ENCODE measurements at places on chromosomes 7 and 10. TPM values are rescaled to one million over a fixed set of nuclear protein-coding genes. Genes with fewer than 3 reads are reported as not detected.
A peak's percentile ranks its signal among the peaks of the same experiment; 100 is the strongest.

BICC1 gene
- 0.11 TPM for polyA plus RNA-seq

GRCh38 chr10:126568809-126569385, 101.6 kb downstream of the C10orf90 start:
- no peak overlapping the region for H3K27ac ChIP-seq
- H3K36me3 ChIP-seq, result no peaks in the 10 kb centered on the region
- no peak for DNase-seq
- no peak overlapping the region for H3K4me3 ChIP-seq

NME8 gene
- polyA plus RNA-seq, result 4.7 TPM

GRCh38 chr10:29618341-29619171, 16.2 kb downstream of the SVIL start:
- peak overlapping the region; percentile 37 for H3K27ac ChIP-seq
- peaks cover 5% of the 10 kb centered on the region for H3K27me3 ChIP-seq
- DNase-seq, result no peak
- peaks cover 18% of the 10 kb centered on the region for H3K4me1 ChIP-seq
- peak overlapping the region; percentile 26 for H3K4me3 ChIP-seq

DBF4 gene
- 37.3 TPM for polyA plus RNA-seq

GRCh38 chr10:71558991-71559390, 160.6 kb downstream of the C10orf105 start:
- H3K27me3 ChIP-seq, result peaks cover 9% of the 10 kb centered on the region
- H3K36me3 ChIP-seq, result no peaks in the 10 kb centered on the region
- H3K27ac ChIP-seq, result no peak overlapping the region
- no peaks in the 10 kb centered on the region for H3K4me1 ChIP-seq
- DNase-seq, result no peak
- H3K4me3 ChIP-seq, result no peak overlapping the region

LRMDA gene
- 14.2 TPM for polyA plus RNA-seq

CTAGE6 gene
- polyA plus RNA-seq, result not detected

MYOF gene
- polyA plus RNA-seq, result not detected

- no peak for DNase-seq
- no peaks in the 10 kb centered on the region for H3K4me1 ChIP-seq
- H3K36me3 ChIP-seq, result no peaks in the 10 kb centered on the region
- H3K27ac ChIP-seq, result no peak overlapping the region
Measured at GRCh38 chr10:27620430-27621397, 116.6 kb downstream of the RAB18 start.

DNA sequence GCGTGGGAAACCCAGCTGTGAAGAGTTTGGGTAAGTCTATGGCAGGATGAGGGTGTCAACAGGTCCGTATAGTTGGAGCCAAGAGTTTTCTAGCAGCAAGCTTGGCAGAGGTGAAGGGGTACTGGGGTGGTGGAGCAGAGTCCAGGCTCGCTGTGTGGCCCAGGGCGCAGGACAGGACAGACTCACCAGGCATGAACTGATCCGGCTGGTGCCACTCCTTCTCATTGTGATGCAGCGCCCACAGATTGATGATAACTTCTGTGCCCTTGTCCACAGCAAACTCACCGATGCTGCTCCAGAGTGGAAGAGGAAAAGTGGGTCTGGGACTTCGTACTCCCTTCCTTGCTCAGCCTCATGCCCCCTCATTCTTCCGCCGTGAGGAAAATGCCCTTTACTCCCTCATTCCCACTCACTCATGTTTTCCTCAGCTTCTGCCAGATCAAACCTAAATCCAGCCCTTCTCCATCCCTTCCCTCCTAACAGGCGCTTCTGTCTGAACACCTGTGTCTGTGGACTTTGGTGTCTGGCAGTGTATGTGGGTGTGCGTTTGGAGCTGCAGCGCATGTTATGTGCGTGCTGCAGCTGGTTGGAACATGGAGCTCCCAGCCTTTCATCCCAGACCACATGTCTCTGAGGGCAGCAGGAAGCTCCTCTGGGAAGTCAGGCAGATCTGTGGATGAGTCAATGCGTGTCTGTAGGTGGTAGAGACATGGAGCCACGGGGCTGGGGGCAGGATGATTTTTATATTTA, 5.7 kb downstream of the CYP17A1 start:
- no peaks in the 10 kb centered on the region for H3K27me3 ChIP-seq
- H3K27ac ChIP-seq, result peak overlapping the region; percentile 29
- H3K4me3 ChIP-seq, result no peak overlapping the region
- no peaks in the 10 kb centered on the region for H3K4me1 ChIP-seq
- DNase-seq, result no peak
- H3K36me3 ChIP-seq, result peaks cover 4% of the 10 kb centered on the region

All from immature natural killer cell (primary cell).